Fibroblast of mammary gland (primary cell): ENCODE measurements at places on chromosomes 2 and 18.
A peak's percentile ranks its signal among the peaks of the same experiment; 100 is the strongest.

GRCh38 chr2:63819765-63820717 lies 21.7 kb upstream of the UGP2 start:
- DNase-seq = peak; percentile 82

GRCh38 chr2:56687169-56687568 lies 503.4 kb downstream of the CCDC85A start:
- DNase-seq = no peak

GRCh38 chr2:134312482-134312881 lies 58.6 kb downstream of the MGAT5 start:
- no peak for DNase-seq

- DNase-seq = no peak
These were observed 31.1 kb downstream of the CTIF start for GRCh38 chr18:48569915-48570264.

- DNase-seq = peak; percentile 6
These were observed 59.7 kb downstream of the SPP2 start for GRCh38 chr2:234110219-234110618.

DNA sequence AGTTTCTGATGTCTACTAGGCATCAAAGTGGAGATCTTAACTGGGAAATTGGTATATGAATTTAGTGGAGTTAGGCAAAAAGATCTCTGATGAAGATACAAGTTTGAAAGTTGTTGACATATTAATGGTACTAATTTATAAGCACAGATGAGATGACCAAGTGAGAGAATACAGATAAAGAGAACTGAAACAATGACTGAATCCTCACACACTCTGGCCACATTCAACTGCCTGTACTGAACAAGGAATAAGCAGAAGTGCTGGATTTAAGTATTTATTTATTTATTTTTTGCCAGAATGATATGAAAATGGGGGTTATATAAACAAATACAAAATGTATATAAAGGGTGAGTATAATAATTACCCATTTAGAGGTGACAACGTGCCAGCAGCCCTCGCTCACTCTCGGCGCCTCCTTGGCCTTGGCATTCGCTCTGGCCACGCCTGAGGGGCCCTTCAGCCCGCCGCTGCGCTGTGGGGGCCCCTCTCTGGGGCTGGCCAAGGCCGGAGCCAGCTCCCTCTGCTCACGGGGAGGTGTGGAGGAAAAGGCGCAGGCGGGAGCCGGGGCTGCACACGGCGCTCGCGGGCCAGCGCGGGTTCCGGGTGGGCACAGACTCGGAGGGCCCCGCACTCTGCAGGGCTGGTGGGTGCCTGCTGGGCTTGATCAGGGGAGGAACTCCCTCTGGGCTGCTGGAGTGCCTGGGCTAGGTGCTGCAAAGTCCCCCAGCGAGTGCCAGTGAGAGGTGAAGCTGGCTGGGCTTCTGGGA lies 1363.9 kb upstream of the CRIM1 start:
- DNase-seq = no peak

- DNase-seq = no peak
These were observed 85.7 kb upstream of the FRZB start for GRCh38 chr2:182951948-182952663.

- no peak for DNase-seq
These were observed 63.2 kb downstream of the CEP192 start for GRCh38 chr18:13054336-13054735.

- DNase-seq = no peak
These were observed 618 bp upstream of the LYPD1 start for GRCh38 chr2:132670496-132671150.

- DNase-seq = no peak
These were observed 26.6 kb downstream of the POLE4 start for GRCh38 chr2:74984947-74985637.

DNA sequence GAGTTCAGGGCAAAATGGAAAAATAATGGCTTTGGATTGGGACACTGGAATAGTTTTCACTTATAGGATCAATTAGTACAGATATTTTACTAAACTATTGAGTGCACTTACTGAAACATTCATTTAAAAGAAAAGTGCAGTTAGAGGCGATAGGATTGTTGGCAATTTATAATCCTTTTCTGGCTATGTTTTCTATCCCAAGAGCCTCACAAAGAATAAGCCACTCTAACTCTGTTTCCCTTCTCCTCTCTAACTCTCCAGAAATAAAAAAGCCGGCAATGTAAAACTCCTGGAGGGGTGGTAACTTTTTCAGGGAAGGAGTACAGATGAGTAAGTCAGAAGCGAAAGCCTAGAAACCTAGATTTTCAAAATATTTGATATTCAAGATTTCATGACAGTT lies 91.3 kb downstream of the EPHA4 start:
- DNase-seq = no peak

DNA sequence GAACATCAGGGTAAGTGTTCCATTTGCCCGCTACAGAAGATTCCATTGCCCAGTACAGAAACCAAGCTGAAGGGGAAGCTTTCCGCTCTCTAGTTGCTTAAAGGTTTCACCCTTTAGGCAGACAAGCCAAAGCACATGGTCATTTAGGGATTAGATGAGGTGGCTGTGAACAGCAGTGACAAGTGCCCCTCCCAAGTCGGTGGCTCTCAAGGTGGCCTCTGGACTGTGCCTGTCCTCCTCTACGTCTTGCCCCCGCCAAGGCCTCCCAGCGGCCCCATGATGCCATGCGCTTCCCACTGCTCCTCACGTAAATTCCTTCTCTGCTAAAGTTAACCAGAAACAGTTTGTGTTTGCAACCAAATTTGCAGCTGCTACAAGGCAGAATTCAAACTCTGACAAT lies 24.2 kb upstream of the PTPN4 start:
- no peak for DNase-seq
